Stimulated activated CD4-positive, alpha-beta T cell treated with anti-CD3 and anti-CD28 coated beads, Interleukin-15, amount 100 ng/mL, for 1 hour (primary cell): ENCODE measurements at places on chromosomes 3 and 15.

DNA sequence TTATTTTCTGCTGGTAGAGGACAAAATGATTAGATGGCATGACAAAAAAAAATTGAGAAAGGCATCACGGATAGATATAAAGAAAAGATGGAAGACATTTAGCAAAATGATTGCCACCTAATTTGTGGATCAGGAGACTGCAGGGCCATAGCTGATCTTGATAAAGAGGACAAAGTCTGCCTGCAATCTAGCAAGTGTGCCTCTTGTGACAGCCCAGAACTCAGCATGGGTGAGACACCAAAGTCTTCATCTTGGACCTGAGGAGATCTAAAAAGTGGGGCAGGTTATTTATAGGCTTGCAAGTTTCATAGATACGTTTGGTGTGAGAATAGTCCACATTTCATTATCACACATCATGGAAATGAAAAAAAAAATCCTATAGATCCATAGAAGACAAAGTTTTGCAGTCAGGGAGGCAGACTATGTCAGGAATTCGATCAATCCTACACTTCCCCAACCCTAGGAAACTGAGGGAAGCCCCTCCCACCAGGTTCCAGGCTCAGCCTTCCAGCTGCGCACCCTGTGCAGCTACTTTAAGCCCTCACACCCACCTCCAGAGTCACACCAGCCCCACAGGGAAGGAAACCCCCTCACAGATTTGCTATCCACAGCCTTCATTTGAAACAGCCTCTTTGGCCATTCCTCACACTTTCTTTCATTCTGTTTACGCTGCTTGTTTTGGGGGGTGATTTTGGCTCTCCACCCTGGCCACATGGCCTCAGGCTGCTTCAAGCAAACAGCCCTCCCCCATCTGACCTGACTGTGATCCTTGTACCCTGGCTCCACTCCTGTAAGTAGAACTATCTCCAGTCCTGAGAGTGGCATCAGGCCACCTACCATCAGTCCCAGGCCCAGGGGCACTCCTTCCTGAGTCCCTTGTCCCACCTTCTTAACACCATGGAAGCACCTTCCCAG is 28.1 kb upstream of the KLHL6 start:
- DNase-seq, result no peak

DNA sequence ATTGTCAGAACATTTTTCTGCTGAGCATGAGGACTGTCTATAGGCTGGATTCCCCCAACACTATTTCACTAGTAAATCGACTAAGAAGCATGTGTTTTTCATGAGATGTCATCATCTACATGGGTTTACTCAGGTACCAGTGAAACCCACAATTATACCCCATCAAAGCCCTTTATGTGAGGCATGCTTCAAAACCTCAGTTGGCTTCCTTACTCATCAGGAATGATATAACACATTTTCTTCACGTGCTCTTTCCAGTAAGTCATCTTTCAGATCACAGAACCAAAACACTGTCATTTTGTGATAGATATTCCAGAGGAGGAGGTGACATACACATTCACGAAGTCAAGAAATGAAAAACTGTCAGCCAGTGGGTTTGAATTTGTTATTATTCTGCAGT is 116.5 kb downstream of the ANO10 start:
- DNase-seq, result no peak

- no peak for DNase-seq
Measured at GRCh38 chr15:66848116-66848515, 146.1 kb downstream of the SMAD6 start.

- DNase-seq, result no peak
Measured at GRCh38 chr3:60048447-60048848, 998.6 kb upstream of the CFAP20DC start.

DNA sequence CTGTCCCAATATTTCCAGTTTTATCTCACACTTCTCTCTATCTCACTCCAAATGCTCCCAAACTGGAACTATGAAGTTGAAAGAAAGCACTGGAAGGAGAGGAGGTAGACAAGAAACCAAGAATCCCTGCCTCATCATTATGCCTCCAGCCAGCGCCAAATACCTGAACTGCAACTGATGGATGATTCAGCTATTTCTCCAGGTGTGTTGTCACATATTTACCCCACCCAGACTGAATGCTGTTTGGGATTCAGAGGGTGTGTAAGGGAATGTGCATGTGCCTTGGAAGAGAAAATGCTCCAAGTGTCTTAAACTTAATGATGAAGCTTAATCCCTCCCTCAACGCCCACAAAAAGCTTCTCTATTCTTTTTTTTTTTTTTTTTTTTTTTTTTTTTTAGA is 269.5 kb upstream of the ATP11B start:
- no peak for DNase-seq

DNA sequence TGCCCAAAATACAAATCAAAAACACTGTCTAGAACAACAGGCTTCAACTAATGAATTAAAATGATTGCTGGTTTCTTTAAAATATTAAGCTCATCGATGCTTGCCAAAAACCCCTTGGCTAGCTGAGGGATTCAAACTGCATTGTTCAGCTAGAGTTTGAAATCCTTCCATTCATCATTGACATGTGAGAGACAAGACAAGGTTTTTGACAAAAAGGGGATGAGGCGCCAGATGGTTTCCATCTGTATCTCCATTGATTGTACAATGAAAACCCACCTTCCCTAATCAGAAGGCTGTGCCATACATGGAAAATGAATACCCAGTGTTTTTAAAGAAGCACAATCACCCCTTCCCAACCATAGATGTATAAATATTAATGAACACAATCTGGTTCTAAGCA is 67.8 kb downstream of the THRB start:
- no peak for DNase-seq

DNA sequence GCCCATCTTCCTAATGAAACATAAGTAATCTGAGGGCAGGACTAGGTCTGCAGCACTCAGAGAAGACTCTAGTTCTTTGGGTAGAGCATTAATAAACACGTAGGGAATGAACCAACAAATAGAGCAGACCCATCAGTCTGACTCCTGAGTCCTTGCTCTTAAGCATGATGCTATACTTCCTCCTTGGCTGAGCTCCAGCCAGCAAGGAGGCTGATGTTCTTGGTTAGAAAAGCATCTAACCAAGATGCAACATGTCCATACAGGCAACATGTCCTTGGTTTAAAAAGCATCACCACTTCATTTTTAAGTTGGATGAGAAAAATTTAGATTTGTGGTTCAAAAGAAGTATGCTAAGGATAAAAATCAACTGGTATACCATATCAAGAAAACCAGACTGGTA is 8.5 kb upstream of the MYH15 start:
- no peak for DNase-seq

DNA sequence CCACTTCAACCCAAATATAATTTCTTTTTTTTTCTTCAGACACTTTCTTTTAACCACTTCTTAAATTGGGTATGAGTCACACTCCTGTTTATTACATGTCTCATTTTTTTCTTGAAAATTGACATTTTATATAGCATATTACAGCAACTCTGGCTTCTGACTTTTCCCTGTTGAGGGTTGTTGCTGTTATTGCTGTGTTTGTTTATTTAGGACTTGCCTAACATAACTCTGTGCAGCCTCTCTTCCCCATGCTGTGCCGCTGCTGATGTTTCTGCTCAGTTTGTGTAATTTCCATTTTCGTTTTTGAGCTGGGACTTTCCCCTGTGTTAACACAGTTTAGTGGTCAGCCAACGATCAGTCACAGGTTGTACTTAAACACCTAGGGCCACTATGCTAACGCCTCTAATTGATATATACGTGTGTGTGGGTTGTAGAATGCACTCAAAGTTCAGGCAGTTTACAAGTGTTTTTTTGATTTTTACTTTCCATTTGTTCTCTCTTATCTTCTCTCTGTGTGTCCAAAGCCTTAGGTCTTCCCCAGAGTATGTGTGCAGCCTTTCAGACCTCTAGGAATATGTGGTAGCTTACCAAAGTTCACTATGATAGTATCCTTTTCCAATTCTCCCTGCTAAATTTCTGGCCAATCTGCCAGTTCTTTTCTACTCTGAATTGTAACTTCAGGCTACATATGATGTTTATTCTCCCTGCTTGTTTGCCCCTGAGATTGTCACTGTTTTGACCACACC is 337.2 kb downstream of the ZBTB20 start:
- DNase-seq, result no peak
